Omental fat pad (tissue), 4 donors: ENCODE measurements at places on chromosomes 16 and 17.

DNA sequence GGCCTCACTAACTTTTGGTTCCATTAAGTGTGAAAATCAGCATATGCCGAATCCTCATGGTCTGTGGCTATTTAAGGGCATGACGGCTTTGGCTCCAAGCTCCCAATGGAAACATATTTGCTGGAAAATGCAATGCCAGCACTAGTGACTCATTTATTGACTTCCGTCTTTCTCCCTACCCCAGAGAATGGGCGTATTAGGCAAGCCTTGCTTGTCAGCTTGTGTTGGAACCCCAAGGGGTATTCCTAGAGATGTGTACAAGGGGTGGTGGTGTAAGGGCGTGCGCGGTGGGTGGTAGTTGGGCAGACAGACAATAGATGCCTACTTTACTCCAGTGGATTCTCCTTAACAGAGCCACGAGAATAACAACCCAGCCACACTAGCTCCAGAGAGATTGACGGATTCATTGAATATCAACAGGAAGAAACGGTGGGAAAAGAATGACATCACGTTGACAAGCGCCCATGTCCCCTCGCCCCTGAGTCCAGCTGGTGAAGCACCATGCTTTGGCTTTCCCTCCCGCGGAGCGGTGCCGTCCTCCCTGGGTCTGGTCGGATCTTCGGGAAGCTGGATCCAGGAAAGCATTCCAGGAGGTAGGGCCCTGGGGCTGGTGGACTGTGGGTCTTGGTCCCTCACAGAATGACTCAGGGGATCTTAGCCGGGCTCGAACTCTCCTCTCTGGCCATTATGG is 10.3 kb downstream of the CD300LB start:
- no peak for DNase-seq

DNA sequence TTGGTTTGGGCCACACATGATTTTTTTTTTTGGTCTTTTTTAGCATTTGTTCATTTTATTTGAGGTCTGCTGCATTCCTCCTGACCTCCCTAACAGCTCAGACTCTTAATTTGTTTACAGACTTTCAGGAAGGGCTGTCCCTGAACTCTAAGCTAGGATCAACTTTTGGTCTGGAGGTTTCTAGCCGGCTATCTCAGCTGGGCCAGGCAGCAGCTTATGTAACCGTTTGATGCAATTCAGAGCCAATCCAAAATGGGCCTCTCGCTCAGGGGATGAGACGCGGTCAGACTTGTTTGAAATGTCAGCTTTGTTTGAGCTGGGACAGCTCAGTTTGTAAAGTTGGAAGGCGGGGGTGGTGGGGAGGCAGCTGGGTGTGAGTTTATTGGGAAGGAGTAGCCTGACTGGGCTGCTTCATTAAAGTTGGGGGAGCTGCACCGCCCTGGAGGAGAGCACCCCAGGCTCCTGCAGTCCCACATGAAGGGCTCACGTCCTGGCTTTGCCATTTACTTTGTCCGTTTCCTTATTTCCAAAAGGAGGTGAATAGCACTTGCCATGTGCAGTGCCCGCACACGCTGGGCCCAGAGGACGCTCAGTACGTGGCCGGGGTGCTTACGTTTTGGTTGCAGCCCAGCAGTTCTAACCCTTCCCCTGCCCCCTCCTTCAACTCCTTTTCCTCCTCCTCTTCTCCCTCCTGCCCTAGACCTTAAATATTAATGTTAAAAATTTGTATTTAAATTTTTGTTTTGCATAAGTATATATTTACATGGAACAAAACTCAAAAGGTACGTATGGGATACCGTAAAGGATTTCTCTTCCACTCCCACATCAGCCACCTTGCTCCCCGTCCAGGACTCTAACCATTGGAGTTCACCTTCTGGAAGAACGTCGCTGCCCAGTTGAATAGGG is 121.2 kb downstream of the SNX29 start:
- DNase-seq = no peak

DNA sequence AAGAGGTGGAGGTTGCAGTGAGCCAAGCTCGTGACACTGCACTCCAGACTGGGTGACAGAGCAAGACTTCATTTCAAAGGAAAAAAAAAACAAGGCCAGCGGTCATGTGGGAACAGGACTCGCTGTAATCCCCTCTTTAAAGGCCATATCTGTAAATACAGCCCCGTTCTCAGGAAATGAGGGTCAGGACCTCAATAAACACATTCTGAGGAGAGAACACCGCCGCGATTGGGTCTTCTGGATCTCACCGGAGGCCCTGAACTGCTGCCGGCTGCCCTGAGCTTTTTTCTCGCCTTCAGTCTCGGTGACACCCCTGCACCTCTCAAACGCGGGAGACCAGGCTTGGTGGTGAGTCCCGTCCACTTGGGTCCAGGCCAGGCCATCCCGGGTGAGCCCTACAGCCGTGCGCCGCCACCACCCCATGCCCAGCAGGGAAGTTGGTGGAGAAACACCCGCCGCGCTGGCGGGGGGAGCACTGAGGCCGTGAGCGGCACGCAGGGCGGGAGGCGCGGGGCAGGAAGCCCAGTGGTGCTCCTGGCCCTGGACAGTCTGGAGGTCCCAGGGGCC is 28.4 kb downstream of the SLC25A10 start:
- no peak for DNase-seq

DNA sequence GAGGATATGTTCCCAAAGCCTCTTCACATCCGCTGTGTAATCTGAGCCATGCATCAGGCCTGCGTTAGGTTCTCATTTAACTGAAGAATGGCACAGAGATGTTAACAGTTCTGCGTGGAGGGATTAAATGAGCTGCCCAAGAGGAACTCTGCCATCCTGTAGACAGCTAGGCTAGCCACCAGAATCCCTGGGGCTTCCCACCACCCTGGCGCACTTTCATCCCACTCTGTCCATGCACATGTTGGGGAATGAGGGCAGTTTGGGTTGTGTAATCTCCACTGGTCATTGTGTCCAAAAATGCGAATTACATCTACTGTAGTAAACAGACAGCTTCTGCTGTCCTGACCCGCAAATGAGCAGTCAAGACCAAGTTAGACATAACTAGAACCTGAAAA is 1.0 kb upstream of the GLG1 start:
- DNase-seq = no peak

- no peak for DNase-seq
Measured at GRCh38 chr16:5002699-5003143, 31.0 kb downstream of the NAGPA start.

DNA sequence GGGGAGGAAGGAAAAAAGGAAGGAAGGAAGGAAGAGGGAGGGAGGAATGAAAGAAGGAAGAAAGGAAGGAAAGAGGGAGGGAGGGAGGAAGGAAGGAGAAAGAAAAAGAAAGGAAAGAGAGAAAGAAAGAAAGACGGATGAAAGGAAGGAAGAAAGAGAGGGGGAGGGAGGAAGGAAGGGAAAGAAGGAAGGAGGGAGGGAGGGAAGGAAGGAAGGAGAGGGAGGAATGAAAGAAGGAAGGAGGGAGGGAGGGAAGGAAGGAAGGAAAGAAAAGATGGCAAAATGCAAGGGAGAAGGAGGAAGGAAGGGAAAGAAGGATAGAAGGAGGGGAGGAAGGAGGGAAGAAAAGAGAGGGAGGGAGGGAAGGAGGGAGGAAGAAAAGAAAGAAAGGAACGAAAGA is 257.3 kb upstream of the C16orf82 start:
- no peak for DNase-seq

DNA sequence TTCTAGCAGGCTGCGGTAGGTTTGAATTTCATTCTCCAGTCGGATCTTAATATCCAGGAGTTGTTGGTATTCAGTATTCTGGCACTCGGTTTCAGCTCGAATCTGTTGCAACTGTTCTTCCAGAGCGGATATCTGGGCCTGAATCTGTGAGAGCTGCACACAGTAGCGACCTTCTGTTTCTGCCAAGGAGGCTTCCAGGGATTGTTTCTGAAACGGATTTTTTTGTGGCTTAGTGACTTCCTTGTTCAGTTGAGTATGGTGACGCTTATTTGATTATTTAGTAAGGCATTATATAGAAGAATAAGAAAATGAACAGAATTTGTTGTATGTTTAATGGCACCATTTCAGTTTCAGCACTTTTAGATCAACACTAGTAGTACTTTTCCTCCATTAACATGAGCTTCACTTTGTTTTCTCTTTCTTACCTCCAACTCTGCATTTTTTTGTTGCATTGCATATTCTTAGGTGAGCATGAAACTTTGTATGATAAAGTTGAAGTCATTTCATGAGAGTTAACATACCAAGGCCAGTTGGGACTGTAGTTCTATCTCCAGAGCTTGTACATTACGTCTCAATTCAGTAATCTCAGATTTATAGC is 2.8 kb downstream of the KRT10 start:
- DNase-seq = no peak

DNA sequence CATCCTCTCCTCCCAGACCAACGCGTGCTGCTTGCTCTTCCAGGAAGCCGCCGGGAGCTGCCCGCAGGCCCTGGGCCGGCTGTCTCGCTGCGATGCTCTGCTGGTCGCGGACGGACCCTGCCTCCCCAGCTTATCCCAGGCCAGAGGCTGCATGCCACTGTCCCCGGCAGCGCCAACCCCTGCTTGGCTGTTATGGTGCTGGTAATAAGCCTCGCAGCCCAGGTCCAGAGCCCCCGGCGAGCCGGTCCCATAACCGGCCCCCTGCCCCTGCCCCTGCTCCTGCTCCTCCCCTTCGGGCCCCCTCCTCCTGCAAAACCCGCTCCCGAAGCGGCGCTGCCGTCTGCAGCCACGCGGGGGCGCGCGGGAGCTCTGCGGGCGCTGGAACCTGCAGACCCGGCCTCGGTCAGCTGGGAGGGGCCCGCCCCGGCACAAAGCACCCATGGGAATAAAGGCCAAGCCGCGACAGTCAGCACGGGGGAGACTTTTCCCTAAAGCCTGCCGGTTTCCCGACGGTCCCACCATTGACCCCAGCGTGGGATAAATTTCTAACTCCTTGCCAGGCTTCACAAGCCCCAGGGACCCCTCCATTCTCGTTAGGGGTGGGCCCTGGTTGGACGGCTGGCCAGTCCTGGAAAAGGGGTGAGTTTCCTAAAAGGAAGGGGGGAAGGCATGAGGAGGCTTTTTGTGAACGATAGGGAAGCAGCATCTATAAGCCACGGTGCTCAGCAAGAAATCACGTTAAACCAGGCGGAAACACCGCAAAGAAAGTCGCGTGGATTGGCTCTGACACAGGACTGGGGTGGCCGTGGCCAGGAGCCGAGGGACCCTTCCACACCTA is 11.2 kb downstream of the ENPP7 start:
- peak; percentile 68 for DNase-seq

- DNase-seq = no peak
Measured at GRCh38 chr17:40462343-40463121, 19.3 kb downstream of the IGFBP4 start.

DNA sequence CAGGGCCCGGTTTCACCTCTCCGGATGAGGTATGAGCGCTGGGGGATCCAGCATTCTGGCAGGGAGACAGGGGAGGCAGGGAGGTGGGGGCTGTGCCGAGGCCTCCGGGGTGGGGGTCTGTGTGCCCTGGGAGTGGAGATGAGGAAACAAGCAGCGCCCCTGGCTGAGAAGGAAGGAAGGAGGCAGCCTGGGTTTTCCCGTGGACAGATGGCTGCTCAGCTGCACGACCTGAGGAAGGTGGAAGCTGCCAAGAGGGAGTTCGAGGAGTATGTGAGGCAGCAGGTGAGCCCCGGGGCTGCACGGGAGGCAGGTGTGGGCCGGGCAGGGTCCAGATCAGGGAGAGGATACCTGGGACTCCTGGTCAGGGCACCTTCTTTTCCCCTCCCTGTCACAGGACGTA is 4.3 kb downstream of the RNF112 start:
- no peak for DNase-seq

DNA sequence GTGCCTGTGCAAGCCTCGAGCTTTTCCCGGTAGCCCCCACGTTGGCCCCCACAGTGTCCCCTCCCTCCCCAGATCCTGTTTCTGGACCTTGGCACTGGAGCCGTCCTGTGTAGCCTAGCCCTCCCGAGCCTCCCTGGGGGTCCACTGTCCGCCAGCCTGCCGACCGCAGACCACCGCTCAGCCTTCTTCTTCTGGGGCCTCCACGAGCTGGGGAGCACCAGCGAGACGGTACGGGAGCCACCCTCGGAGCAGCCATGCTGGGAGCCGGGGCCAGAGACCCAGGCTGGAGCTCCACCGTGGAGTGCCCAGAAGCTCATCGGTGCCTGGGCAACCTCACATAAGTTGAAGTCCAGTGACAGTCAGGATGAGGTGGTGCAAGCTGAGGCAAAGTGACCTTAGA is 11.8 kb downstream of the RGS11 start:
- no peak for DNase-seq

GRCh38 chr16:67514382-67514828 is 14.2 kb upstream of the RIPOR1 start:
- peak; percentile 88 for DNase-seq

- no peak for DNase-seq
Measured at GRCh38 chr16:24906199-24906808, 60.5 kb downstream of the SLC5A11 start.

GRCh38 chr17:68433911-68434508 is 23.3 kb downstream of the WIPI1 start:
- DNase-seq = no peak

GRCh38 chr16:85733155-85733838 is 17.6 kb downstream of the C16orf74 start:
- no peak for DNase-seq
